Esophagus muscularis mucosa (tissue), 4 donors: ENCODE measurements at places on chromosomes 11 and 22.

- peak; percentile 53 for DNase-seq
Observed at GRCh38 chr11:94196363-94196762, 67.7 kb downstream of the PANX1 start.

DNA sequence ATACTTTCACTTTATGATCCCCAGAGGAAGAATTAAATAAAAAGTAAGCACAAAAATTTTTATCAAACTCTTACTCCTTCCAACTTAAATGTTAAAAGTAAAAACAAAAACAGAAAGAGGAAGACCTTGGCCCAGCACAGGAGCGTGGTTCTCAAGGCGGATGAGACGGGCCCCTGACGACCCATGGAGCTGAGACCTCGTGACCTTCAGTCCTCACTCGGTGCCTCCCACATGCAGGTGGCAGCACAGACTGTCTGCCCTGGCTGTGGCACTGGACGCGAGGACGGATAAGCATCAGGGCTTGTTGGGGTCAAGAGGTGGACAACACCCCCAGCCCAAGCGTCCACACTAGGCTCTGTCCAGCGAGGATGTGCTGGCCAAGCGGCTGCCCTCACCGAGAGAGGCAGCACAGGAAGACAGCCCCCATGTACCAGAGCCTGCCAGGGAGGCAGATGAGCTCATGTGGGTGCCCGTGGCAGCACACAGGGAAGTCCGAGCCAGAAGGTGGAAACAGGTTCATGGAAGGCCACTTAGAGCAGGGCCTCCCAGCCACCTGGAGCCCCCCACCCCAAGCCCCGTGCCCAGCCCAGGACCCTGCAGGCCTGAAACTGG is 1389.8 kb downstream of the TBC1D22A start:
- no peak for DNase-seq

DNA sequence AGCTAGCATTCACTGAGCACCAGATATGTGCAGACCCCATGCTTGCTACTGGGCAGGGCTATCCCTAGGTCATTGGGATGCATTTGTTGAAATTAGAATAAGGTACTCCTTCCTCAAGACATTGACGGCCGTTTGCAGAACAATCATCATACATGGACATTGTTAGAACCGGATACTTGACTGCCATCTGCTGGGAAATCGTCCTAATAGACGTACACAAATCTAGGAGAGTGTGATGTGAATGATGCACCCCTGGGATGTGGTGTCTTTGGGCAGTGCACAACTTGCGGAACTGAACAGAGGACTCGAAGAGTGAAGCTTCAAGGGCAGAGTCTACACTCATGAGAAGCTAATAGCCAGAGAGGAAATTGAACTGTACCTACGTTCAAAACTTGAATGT is 35.9 kb downstream of the MYO18B start:
- no peak for DNase-seq

- no peak for DNase-seq
Observed at GRCh38 chr11:128835741-128836430, 31.2 kb downstream of the KCNJ1 start.

DNA sequence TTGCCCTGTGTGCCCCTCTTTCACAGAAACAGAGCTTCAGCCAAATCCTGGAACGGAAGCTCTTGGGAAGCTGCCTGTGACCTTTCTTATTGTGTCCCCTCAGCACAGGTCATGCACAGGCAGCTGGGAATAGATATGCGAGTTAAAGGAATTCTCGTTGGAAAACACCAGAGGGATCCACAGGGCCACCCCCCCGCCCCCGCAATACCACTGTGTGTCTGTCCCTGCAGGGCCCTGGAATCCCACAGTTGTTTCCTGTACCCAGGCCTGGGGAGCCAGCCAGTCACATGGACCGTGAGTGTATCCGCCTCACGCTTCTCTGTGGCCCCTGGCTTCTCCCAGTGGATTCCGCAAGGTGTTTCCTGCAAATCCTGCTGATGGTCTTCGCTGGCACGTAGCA is 29.0 kb downstream of the TIMP3 start:
- DNase-seq: no peak

- DNase-seq: no peak
Observed at GRCh38 chr22:44807915-44808690, 55.7 kb downstream of the ARHGAP8 start.

- DNase-seq: no peak
Observed at GRCh38 chr22:46352691-46353386, 17.3 kb downstream of the TRMU start.

DNA sequence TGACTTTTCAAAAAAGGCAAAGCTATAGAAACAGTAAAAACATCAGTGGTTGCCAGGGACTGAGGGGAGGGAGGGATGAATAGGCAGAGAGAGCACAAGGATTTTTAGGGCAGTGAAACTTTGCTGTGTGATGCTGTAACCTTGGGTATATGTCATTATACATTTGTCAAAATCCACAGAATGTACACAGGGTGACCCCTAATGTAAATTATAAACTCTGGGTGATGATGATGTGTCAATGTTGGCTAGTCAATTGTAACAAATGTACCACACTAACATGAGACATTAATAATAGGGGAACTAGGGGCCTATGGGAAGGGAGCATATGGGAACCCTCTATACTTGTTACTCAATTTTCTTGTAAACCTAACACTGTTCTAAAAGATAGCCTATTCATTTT is 24.8 kb downstream of the RIBC2 start:
- DNase-seq: no peak

GRCh38 chr22:18048441-18048898 is 24.1 kb upstream of the MICAL3 start:
- no peak for DNase-seq

GRCh38 chr11:124712392-124712791 is 27.4 kb upstream of the NRGN start:
- no peak for DNase-seq

DNA sequence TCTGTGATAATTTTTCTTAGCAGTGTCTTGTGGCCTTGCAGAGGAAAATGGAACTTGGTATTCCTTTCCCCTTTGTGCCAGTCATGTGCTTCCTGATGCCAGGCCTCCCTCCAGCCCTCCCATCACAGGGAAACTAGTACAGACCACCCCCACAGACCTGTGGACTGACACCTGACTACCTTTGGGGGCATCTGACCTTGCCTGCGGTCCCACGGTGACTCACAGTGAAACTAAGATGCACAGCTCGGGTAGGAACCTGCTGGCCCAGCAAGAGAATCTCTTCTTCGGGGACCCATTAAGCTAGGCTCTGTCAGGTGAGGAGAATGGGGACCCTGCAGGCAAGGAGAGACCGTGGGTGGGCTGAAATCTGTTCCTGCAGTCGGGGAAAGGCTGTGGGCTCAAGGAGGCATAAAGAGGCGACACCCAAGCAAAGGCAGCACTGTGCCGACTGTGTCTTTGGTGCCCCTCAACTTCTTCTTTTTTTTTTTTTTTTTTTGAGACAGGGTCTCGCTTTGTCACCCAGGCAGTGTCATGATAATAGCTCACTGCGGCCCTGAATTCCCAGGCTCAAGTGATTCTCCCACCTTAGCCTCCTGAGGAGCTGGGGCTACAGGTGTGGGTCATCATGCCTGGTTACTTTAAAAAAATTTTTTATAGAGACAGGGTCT is 20.8 kb upstream of the PEX26 start:
- DNase-seq: no peak

GRCh38 chr11:47189100-47189834 is 3.0 kb upstream of the PACSIN3 start:
- DNase-seq: no peak
